T follicular helper cell (primary cell): ENCODE measurements at places on chromosomes 11 and 22.

- DNase-seq: no peak
Measured at GRCh38 chr11:130451231-130452019, 3.0 kb downstream of the ADAMTS15 start.

DNA sequence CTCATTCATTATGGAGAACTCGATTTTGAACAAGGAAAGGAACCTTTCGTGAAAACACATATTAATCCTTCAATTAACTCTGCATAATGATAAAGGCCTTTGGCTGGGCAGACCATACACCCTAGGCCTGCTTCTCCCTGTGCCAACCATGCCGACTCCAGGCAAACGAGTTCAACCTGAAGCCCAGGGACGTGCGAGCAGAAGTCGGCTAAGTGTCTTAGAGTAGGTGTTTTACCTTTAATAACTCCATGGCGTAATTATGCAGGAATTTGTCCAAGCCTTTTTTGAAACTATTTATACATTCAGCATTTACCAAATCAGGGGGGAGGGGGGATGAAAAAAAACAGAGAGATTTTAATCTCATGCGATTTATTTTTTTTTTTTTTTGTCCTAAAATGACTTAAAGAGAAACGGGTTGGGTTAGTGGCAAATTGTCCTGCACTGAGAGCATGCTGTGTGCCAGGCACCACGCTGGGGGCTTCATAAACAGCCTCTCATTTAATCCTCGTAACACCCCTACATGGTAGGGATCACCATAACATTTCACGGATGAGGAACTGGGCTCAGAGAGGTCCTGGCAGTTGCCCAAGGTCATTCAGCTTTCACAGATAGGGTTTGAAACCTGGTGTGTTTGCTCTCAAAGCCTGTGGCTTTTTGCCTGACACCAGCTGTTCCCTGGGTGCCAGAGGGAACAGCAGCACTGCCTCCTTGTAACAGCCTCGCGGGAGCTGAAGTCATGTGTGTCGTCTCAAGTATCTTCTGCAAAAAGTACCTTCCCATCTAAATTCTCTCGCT is 423.9 kb downstream of the MN1 start:
- DNase-seq: no peak

- no peak for DNase-seq
Measured at GRCh38 chr11:72655896-72656464, 18.2 kb downstream of the PDE2A start.

- no peak for DNase-seq
Measured at GRCh38 chr22:43222262-43222661, 35.3 kb upstream of the TTLL12 start.

DNA sequence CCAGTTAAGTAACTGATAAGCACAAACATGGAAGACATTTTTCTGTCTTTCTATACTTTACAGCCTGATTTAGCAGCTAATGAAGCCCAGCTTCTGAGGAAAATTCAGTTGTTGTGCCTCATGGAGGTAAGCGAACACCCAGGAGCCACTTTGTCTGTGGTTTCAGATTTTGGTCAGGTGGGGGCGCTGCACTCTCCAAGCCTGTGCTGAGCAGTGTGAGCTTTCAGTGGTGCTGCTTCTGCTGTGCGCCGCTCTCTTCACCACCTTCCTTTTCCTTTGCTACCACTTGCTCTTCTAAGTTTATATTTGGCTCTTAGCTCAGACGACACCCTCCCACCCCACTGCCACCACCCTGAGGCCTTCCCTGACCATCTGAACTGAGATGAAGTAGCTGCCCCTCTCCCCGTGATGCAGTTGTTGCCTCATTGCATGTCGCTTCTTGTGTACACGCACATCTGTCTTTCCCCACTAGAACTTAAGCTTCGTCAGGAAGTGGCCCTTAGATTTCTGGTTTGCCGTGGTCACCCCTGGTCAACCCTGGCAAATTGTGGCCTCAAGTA is 14.0 kb downstream of the PSMD13 start:
- DNase-seq: peak; percentile 79

GRCh38 chr11:3896644-3897043 is 41.2 kb downstream of the STIM1 start:
- no peak for DNase-seq

DNA sequence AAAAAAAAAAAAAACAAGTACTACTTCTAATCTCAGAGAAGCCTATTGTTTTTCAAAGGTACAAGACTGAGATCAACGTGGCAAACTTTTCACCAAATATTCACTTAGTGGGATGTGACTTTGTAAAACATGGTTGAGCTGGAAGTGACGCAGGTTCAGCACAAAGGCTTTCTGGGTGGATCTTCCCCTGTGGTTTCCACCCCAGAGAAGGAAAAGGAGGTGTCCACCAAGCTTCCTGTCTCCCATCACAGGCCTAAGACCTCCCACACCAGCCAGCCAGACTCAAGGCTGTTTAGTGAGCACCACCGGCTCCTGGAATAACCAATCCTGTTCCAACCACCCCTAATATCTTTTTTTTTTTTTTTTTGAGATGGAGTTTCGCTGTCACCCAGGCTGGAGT is 5.7 kb downstream of the TMEM184B start:
- peak; percentile 52 for DNase-seq

GRCh38 chr11:65646958-65647701 is 9.2 kb downstream of the SIPA1 start:
- DNase-seq: no peak

DNA sequence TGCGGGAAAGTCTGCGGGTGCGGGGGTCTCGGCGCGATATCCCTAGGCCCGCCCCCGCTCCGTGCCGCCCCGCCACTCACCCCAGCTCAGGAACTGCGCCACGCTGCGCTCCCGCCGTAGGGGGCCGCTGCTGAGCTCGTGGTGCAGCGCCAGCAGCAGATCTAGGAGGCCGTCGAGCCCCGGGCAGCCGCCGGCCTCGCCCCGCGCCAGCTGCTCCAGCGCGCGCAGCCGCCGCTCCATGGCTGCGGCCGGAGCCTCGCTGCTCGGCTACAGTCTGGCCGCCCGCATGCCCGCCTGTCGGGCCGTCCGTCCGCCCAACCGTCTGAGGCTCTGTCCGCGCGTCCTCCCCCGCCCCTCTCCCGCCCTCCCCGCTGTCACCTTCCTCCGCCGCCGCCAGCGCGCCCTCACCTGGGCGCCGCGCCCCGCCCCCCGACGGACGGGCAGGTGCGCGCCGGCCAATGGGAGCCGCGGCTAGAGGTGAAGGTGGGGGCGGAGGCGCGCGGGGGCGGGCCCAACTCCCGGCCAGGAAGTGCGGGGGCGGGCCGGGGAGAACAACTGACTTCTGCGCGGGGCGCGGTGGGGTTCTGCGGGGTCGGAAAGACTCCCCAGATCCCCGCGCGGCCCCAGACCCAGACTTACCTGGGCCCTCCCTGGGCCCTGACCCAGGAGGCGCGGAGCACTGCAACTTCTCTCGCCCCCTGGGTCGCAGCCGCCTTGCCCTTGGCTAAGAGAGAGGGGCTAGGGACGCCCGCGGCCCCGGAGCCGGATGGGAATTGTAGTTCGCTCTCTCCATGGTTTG is at the start of gene CDC42BPG:
TSS of gene CDC42BPG (minus strand) at position 324 of the 799 bp plus-strand sequence. CDS start at position 240, 84 bp downstream.
- DNase-seq: peak; percentile 68

DNA sequence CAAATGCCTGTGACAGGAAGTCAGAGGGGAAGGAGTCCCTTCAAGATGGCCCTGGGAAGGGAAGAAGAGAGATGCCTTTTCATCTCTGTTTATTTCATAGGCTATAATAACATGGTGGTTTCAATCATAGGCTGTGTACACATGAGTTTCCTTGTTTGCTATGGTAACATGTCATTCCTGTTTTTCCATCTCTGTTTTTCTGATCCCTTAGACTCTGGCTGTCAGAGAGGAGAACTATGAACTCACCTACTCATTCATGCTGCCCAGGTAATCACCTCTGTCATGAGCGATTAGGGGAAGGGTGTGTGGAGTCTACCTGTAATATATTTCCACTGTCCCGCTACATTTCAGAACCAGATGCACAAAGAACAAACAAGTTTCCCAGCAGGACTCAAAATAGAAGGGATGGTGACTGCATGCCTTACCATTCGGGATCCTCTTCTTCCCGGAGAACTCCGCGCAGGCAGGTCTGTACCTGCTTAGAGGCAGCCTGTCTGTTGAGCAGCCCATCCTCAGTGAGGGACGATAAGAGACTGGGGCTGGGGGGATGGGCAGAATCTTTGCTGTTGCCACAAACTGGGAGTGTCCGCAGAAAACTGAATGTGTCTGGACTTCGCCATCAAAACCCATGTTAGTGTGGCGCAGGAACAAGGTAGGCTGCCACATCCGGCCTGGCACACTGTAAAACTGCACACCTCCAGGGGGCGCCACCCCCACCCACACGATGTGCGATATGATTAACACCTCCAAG is 7.1 kb upstream of the PEX26 start:
- no peak for DNase-seq

DNA sequence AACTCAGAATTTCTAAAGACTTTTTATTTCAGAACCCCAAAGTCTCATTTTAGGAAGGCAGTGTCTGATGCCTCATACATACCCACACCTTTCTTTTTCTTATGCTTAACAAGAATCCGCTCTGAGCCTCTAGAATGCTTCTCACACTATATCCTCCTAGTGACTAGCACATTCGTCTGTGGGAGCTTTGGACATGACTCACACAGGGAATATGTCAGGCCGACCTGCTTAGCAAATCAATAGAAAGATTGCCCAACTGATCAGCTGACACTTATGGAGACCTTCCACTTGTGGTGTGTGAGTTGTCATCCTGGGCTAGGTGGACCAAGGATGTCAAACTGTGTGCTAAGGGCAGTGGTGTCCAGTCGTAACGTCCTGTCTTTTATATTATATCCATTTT is 129.9 kb upstream of the TTC12 start:
- no peak for DNase-seq

GRCh38 chr11:132073787-132074186 is 703.4 kb downstream of the NTM start:
- DNase-seq: no peak

DNA sequence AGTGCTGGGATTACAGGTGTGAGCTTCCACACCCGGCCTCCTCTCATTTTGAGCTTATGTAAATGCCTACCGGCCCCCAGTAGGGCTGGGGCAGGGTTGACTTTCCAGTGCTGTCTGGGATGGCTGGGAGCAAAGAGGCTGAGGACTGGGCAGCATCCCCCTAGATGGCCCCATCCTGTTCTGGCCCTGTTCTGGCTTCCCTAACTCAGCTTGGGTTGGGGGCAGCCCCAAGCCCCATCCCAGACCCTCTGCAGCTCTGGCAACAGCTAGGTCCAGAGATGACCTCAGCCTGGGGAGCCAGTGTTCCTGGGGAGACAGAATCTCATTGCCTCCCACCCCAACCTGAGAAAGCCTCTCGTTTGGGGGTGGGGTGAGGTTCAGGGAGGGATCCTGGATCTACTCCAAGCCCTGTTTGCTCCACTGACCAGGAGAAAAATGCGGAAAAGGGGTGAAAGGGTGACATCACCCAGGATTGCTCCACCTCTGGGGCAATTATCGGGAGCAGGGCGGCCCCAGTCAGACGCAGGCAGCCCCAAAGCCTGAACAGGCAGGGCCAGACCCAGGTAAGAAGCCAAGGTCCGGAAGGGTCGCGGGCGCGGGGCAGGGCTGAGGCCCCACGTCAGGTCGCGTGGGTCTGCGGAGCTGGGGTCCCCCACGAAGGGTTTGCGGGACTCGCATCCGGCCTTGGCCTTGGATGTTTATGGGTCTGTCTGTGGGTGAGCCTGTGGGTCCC is at the start of gene PNPLA2:
TSS of gene PNPLA2 (plus strand) at position 519 of the 733 bp plus-strand sequence. CDS start 805 bp downstream, outside the sequence.
- no peak for DNase-seq

DNA sequence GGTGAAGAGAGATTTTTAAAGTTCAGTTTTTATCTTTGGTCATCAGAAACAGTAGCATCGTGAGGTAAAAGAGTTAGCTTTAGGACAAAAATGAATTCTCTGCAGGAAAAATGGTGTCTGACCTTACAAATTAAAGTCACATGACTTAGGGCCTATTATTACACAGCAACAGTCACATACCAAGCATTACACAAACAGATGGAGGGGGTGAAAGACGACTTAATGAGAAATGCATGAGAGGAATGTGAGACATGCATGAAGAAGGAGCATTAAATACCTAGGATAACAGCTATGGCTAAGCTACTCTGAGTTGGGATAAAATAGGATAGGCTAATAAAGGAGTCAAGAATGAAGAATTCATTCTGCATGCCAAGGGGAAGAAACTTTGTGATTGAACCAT is 77.5 kb downstream of the BLID start:
- DNase-seq: no peak

GRCh38 chr22:49142891-49143290 is 684.8 kb downstream of the BRD1 start:
- DNase-seq: no peak

GRCh38 chr11:66002648-66003225 is 434 bp downstream of the BANF1 start:
- DNase-seq: no peak

GRCh38 chr11:121350314-121351082 is 57.9 kb downstream of the SC5D start:
- no peak for DNase-seq

- DNase-seq: peak; percentile 14
Measured at GRCh38 chr11:5689551-5689983, at the start of gene TRIM22. Gene TRIM22 (plus strand): TSS chr11:5689790. CDS start chr11:5696233, 6,443 bp downstream.
